Activated CD8-positive, alpha-beta memory T cell treated with anti-CD3 and anti-CD28 coated beads for 1 hour (primary cell): ENCODE measurements at places on chromosomes 3 and 15.

GRCh38 chr3:44078863-44079262 is 162.8 kb upstream of the TOPAZ1 start:
- no peak for DNase-seq

- DNase-seq: no peak
These were observed 1.3 kb downstream of the ATXN7 start for GRCh38 chr3:63864965-63865327.

DNA sequence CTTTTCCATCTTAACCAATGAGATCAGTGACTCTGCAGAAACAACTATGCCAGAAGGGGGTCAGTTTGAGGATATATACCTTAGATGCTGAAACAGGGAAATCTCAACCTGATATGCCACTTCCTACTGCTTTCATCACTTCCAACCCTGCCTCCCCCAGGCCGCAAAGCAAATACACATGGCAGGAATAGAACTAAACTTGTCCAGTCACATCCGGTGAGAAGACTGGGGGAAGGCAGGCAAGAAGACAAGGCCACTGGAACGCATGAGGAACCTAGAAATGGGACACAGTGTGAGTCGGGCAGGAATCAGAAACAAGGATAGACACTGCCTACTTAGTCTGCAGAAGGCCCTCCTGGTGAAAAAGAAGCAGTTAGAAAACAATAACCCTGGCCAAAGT is 90.6 kb downstream of the MYO5A start:
- no peak for DNase-seq

DNA sequence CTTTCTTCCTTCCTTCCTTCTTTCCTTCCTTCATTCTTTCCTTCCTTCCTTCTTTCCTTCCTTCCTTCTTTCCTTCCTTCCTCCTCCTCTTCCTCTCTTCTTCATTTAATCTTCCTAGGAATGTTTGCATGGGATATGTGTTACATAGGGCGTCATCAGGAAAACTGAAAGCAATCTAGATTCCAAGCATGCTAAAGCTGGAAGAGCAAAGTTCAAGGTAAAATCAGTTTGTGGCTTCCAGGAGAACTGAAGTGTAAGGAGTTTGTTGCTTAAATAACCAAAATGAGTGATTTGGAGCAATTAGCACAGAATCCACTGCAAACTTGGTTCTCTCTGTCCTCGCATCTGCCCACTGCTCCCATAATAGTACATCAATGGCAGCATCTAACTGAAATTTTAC is 716.2 kb downstream of the GBE1 start:
- no peak for DNase-seq

- no peak for DNase-seq
These were observed 72.1 kb downstream of the OCA2 start for GRCh38 chr15:28026764-28027713.

- no peak for DNase-seq
These were observed 17.8 kb downstream of the FAH start for GRCh38 chr15:80170596-80170995.

DNA sequence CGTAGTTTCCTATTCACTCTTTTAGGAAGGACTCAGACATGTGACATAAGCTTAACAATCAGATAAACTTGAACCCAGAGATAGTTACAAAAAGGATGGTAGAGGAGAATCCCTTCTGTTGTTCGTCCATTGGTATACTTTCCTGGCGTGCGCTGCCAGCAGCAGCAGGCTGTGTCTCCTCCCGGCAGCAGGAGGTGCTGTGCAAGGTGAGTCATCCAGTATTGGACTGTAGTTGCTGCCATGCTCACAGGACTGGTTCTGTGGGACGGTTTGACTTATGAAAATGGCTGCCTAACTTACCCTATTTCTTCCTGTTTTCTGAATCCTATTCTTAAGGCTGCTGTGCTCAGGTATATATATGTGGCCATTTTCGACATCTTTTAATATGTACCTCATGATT is 253.4 kb upstream of the LRRC3B start:
- no peak for DNase-seq

DNA sequence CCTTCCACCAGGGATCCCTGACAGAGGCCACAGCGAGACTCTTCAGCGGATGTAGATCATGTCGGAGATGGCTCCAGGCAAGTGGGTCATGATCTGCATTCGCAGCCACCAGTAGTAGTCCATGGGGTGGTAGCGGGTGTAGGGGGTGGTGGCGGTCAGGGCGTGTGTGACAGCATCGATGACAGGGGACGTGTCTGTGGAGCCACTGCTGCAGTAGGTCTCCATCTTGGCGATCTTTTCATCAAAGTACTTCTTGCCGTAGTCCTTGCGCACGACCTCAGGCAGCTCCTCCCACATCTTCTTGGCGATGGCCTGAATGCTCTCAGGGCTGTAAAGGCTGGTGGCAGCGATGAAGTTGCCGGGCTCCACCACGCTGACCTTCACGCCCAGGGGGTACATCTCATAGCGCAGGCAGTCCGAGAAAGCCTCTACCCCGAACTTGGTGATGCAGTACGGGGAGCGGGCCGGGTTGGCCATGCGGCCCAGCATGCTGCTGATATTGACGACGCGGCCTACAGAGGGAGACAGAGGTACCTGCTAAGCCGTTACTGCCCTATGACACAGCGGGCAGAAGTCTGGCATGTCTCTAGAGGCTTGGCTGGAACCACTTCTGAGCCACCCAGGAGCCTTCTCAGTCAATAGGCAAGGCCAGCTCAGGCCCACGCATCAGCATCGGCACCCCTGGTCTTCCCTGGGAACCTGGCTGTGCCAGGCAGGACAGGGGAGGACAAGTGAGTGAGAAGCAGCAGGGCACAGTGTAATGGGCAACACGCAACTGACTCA is 43.7 kb downstream of the BDH1 start:
- no peak for DNase-seq

GRCh38 chr3:71885006-71885405 is 100.1 kb upstream of the PROK2 start:
- no peak for DNase-seq

DNA sequence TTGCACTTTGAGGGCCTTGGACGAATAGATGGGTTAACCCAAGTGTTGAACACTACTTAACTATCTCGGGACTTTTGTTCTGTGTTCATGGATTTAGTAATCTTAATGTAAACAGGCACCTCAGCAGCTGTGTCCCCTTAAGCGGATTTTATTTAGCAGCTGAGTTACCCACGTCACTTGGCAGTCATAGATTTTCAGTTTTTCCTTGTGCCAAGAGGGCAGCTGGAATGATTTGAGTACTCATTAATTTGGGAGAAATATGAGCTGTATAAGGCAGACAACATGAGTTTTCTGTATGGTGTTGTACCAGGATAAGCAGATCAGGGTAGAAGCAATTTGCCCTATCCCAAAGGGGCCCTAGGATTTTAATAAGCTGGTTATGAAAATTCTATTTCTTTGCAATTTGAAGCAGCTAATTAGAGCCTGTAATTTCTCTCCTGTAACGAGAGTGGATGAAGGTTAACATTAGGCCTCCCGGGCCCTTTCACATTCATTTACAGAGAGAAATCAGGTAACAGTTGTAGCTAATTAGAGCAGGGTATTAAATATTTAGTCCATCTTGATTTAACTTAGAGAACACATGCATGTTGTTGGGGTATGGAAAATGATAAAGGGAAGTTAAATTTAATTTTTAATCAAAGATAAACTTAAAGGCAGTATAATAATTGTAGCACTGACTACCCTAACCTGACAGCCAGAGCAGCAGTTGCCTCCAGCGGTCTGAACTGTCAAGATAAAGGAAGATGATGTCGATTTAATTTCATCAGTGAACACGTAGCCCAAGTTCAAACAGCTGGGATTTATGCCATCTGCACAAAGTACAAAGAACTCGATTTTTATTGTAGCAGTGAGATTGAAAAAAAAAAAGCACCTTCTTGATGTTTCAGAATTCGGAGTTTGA is 194.5 kb downstream of the LRTM1 start:
- DNase-seq: no peak

GRCh38 chr3:9949626-9950025 is 2.6 kb downstream of the PRRT3 start:
- no peak for DNase-seq

- no peak for DNase-seq
These were observed 33.8 kb upstream of the GREM1 start for GRCh38 chr15:32683906-32684584.

GRCh38 chr3:139307601-139308555 is 35.9 kb upstream of the MRPS22 start:
- DNase-seq: no peak

GRCh38 chr3:33732394-33732793 is 14.3 kb upstream of the CLASP2 start:
- DNase-seq: no peak

DNA sequence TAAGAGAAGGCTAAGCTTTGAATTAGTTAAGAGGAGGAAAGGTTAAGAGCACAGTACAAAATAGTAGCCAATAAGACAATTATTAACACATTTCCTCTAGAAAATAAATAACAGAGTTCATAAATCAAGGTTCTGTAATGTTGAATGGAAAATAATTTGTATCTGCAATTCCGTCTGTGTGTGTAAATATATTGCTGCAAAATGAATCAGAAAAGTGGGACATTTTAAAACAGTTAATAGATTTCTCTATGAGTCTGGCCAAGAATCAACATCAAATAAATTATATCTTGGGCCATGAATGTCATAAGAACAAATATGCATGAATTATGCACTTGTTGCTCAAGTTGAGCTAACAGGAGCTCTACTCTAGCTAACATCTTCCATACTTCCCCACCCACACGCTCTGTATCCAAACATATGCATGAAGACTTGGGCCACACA is 14.2 kb upstream of the SUCNR1 start:
- no peak for DNase-seq

DNA sequence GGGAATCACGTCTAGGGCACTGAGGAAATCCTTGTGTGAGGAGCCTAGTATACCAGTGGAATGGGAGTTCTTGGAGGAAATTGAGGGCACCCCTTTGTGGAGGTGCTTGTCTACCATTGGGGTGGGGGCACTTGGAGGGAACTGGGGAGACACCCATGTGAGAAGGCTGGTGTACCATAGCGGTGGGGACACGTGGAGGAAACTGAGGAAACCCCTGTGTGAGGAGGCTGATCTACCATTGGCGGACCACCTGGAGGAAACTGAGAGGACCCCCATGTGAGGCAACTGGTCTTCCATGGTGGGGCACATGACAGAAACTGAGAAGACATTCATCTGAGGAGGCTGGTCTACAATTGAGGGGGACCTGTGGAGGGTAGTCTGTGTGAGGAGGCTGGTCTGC is 164.5 kb downstream of the FBLN2 start:
- no peak for DNase-seq

DNA sequence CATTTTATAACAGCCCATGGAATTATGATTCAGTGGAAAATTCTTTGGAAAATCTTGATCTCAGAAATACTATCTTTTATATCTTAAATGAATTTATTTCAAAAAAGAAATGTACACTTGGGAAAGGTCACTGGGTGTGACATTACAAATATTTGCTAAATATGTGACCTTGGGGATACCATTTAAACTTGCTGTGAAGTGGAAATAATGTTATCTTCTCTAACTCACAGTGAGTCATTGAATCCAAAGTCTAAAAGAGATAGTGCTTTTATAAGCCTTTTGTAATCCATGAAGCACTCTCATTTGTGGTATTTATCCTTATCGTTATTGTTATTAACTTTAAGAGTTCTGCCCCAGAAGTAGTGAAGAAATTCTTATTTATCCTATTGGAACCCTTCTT is 289.8 kb upstream of the SEMA6D start:
- DNase-seq: no peak

DNA sequence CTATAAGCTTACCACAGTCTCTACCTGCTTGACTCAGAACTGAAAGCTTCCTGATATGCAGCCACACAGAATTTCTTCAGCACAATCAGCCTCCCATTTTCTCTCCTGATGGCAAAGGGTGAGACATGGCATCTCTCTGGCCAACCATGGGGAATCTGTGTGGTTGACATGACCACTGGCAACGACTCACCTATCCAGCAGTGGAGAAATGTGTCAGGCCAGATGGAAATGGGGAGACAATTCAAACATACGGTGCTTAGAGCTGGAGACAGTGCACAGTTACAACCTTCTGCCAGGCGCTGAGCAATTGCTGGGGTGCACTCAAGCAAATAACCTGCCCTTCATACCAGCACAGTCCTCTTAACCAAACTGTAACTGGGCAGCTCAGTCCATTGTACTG is 3.6 kb downstream of the ZNF385D start:
- no peak for DNase-seq

GRCh38 chr3:13019243-13020095 is 53.8 kb downstream of the IQSEC1 start:
- DNase-seq: no peak

- no peak for DNase-seq
These were observed 343.5 kb downstream of the NEK10 start for GRCh38 chr3:27025718-27026117.

DNA sequence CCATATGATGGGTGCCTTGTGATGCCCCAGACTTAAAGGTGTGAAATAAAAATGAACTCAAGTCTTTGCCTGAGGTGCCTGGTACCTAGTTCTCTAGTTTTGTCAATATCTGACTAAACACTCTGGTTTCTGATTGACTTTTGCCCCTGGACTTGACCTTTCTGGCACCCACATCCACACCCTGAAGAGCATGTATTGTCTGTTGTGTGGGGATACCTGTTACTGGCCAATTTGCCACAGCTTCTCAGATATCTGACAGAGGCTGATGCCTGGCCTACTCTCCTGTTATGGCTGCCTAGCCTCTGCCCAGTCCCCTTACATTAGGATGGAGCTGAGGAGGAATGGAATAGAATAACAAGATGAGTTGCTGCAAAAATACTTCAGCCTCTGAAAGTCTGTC is 3.6 kb downstream of the ZBTB38 start:
- DNase-seq: no peak

DNA sequence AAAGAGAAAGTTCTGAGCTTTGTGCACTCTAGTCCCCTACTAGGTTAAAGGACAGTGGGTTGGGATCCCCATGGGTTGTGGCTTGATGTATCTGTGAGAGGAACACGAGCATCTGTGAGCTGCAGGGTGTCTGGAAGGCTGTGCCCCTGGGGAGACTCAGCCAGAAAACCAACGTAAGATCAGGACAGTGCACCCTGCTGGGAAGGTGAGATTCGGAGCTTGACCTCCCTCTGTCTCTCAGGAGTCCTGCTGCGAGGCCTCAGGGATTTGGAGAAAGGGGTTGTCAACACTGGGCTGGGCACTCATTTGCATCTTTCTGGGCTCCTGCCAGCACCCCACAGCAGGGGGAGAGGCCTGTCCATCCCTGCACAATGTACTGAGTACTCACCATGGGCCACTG is 15.2 kb downstream of the ANKRD63 start:
- DNase-seq: no peak

- no peak for DNase-seq
These were observed 121.8 kb downstream of the OXSM start for GRCh38 chr3:25911525-25912295.

- DNase-seq: no peak
These were observed 48.7 kb downstream of the ETV5 start for GRCh38 chr3:186060222-186060621.

DNA sequence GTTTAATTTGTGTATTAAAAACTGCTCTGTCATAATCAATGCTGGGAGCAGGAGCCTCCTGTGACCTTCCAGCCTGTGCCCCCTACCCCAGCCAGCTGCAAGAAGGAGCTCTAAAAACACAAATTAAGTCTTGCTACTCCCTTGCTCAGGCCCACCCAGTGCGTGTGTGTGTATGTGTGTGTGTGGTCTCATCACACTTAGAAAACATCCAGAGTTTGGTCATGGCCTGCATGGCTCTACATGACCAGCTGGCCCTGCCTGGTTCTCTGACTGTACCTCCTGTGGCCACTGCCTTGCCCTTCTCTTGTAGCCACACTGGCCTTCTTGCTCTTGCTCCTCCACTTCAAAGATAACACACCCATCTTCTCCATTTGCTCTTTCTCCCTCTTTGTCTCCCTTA is 13.7 kb downstream of the P2RY14 start:
- DNase-seq: no peak

GRCh38 chr3:14511623-14512280 is 28.4 kb downstream of the GRIP2 start:
- DNase-seq: no peak
